Head of caudate nucleus (tissue), 42 donors: ENCODE measurements at places on chromosomes 1 and 21.

- no peak for DNase-seq
Measured at GRCh38 chr21:29018540-29018939, 609 bp downstream of the RWDD2B start.

DNA sequence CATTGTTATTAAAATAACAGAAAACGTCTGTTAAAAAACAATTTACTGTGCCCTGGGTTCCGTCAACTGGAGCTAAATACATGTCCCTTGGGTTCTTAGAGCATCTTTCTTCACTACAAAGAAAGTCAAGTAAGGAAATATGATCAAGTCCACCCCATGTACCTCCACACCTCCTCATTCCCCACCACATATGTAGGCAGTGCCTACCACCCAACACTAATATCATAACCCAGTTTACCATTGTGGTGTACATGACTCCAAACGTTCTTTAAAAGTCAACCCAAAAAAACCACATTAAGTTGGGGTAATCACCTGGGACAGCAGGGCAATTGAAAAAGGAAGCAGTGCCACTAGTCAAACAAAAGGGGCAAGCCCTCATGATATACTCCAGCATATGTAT is 7.8 kb upstream of the LRRC52 start:
- no peak for DNase-seq

GRCh38 chr1:246769306-246769705 is 45.1 kb downstream of the SCCPDH start:
- DNase-seq = no peak

DNA sequence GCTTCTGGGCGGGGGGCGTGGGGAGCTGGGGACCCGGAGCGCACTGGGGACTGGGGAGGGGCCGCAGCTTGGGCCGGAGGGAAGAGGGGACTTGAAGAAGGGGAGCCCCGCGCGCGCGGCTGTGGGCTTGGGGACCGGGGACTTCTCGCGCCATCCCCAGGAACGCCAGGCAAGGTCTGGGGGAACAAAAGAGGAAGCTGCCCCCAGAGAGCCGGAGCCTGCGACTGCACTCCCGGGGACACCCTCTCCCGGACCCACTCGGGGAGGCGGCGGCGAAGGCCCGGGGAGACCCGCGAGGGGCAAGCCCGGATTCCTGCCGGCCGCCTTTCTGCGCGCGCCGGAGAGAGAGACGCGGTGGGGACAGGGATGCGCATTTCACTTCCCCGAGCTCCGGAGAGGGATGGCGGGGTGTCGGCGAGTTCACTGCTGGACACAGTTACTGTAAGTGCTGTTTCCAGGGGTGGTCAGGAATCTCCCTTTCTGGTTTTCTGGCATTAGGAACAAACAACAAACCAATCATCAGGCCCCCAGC is 732 bp downstream of the ABCG1 start:
- DNase-seq = peak; percentile 40

GRCh38 chr1:203131548-203132200 is 4.1 kb downstream of the ADORA1 start:
- no peak for DNase-seq

GRCh38 chr1:191910245-191910644 is 248.0 kb upstream of the RGS18 start:
- DNase-seq = no peak
